ENCODE measurements at places on chromosomes 11 and 22. TPM values are rescaled to one million over a fixed set of nuclear protein-coding genes. Genes with fewer than 3 reads are reported as not detected.

MAPK8IP2 gene
- total RNA-seq, result 4.1 TPM

- DNase-seq, result no peak
Observed at GRCh38 chr22:17103351-17103750, 17.8 kb downstream of the TMEM121B start.

DNA sequence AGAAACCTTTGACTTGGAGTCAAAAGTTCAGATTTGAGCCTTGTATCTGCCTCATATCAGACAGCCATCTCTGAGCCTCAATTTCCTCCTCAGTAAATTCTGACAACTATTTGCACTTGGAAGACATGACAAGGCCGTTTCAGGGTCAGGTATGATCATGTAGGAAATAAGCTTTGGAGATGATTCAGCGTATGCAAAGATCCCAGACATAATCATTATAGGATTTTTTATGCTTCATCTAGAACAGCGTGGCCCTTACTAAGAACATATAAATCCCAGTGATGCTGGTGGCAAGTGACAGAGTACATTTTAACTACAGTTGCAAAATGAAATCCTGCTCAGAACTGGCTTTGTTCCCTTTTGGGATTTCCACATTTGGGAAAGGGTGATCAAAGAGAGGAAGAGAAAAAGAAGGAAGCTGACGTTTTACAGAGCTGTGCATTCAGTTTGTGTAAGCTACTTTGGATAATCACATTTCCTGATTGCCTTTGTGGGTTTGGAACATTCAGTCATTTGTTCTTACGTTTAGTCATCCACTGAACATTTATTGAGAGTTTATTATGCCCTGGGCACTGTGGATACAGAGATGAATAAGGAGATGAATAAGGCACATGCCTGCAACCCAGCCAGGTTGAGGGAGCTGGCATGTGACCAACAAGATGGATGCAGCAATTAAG, 81.9 kb upstream of the HEPHL1 start:
- DNase-seq, result no peak

DNA sequence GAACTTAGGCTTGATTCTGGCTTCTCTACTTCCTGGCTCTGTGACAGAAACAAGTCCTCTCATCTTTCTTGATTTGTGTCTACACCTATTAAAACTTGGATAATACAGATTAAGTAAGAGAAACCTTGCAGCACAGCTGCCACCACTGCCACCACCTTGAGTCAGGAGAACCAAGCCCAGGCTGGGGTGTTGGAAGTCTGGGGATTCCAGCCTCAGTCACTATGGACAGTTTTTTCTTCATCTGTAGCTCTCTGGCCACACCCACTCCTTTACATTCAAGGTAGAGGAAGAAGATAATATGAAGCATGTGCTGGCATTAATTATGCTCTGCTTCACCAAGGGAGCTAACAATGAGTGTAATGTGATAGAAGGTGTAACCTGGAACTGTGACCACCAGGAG, 75.7 kb downstream of the RELT start:
- DNase-seq, result no peak

GRCh38 chr11:108199446-108200321, 22.8 kb downstream of the NPAT start:
- peak; percentile 65 for DNase-seq

OVCH2 gene
- 5.6 TPM for total RNA-seq

DNA sequence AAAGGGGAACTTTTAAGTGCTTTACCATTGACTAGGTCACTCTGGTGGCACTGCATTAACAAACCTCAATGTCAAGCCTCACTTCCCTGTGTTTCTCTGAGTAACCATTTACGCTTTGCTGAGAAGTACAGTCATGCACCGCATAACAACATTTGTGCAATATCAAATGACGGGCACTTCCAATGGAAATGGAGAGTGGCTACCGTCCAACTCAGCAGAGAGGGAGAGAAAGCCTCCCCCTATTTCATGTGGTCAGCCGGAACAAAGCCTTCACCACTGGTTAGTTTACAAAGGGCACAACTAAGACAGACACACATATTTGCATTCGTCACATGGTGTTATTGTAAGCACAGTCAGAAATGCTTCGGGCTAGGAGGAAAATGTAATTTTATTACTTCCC, 117.3 kb downstream of the RASSF10 start:
- peak; percentile 24 for DNase-seq

GRCh38 chr22:24471570-24471969, 23.6 kb upstream of the UPB1 start:
- DNase-seq, result no peak

DNA sequence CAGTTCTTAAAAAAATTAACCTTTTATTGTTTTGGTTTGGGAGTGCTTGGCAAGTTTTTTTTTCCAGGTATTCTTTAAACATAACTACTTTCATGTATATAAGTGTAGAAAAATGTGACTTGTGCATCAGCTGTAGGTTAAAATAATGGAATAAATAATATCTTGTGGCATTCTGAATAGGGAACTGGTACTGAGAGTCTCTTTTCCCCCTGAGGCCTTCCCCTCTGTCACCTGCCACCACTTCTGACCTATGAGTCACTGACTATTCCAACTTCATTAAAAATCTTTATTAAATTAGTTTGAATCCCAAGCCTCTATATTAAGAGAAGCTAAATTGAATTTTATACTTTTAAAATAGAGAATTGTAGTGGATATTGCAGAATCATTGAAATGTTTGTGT, 805.7 kb downstream of the METTL15 start:
- no peak for DNase-seq

DNA sequence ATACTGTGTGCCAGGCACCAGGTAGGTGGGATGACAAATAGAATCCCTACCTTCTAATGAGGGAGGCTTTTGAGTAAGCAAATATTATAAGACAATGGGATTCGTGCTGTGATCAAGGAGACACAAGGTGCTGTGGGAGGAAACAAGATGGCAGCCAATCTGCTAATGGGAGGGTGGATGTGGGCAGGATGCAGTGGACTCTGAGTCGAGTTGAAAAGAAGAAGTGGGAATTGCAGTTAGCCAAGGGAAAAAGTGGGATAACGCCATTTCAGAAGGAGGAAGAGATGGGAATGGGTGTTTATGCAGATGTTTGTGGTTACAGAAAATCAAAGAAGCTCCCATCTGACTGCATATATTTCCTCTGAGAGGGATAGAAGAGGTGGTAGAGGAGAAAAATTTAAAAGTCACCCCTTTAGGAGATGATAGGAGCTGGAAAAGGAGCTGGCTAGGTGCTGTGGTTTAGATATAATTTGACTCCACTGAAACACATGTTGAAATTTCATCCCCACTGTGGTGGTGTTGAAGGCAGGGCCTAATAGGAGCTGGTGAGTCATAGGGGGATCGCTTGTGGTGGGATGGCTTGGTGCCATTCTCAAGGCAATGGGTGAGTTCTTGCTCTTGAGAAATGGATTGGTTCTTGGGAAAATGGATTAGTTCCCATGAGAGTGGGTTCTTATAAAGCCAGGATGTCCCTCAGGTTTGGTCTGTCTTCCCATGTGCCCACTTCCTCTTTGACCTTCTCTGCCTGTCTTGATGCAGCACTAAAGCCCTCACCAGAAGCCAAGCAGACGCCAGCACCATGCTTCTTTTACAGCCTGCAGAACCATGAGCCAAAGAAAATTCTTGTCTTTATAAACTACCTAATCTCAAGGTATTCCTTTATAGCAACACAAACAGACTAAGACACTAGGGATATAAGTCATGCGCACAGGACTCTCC, 30.0 kb upstream of the POU2AF1 start:
- DNase-seq, result no peak

GRCh38 chr11:60964801-60965200, 6.7 kb upstream of the CD6 start:
- DNase-seq, result no peak

GRCh38 chr11:118081241-118081958, 4.5 kb downstream of the TMPRSS4 start:
- DNase-seq, result peak; percentile 59

DNA sequence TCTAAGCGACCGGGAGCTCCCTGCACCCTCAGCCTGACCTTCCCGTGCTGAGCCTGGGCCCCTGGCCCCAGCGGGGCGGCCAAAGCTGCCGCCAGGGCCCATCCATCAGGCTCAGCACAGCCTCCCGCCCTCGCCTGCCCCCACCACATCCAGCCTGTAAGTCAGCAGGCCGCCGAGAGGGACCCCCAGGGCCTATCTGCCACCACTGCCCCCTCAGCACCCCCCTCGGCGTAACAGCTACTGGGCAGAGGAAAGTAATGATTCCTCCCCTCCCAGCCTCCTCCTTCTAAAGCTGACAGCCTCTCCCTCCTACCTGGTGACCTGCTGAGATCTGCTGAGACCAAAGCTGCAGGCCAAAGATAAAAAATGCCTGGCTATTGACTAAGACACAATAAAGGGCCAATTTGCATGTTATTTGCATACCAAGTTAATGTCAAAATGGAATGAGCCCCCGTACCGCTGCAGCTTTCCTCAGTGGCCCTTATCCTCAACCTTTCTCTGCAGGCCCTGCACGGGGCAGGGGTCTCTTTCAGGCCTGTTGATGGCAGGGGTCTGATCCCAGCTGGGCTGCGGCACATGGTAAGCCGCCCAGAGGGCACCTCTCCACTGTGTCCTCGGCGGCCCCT, 51.6 kb downstream of the RPUSD4 start:
- peak; percentile 56 for DNase-seq

- DNase-seq, result no peak
Observed at GRCh38 chr11:110505528-110506284, 76.0 kb downstream of the FDX1 start.

DNA sequence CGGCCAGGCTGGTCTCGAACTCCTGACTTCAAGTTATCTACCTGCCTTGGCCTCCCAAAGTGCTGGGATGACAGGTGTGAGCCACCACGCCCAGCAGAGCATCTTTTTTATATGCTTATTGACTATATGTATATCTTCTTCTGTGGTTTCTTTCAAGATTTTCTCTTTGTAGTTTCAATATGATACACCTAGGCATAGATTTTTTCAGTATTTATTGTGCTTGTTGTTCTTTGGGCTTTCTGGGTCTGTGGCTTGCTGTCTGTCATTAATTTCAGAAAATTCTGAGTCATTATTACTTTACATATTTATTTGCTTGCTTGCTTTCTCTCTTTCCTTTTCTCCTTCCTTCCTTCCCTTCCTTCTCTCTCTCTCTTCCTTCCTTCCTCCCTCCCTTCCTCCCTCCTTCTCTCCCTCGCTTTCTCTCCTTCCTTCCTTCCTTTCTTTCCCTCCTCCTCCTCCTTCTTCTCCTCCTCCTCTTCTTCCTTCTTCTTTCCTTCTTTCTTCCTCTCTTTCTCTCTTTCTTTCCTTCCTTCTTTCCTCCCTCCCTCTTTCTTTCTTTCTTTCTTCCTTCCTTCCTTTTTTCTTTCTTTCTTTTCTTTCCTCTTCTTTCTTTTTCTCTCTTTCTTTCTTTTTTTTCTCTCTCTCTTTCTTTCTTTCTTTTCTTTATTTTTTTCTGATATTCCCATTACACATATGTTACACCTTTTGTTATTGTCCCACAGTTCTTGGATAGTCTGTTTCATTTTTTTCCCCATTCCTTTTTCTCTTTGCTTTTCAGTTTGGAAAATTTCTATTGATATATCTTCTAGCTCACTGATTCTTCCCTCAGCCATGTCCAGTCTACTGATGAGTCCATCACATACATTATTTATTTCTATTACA, 10.9 kb upstream of the DCHS1 start:
- DNase-seq, result no peak

Measured in upper lobe of left lung (tissue), 6 donors.